ENCODE measurements at places on chromosomes 2 and 18. TPM values are rescaled to one million over a fixed set of nuclear protein-coding genes. Genes with fewer than 3 reads are reported as not detected.

DNA sequence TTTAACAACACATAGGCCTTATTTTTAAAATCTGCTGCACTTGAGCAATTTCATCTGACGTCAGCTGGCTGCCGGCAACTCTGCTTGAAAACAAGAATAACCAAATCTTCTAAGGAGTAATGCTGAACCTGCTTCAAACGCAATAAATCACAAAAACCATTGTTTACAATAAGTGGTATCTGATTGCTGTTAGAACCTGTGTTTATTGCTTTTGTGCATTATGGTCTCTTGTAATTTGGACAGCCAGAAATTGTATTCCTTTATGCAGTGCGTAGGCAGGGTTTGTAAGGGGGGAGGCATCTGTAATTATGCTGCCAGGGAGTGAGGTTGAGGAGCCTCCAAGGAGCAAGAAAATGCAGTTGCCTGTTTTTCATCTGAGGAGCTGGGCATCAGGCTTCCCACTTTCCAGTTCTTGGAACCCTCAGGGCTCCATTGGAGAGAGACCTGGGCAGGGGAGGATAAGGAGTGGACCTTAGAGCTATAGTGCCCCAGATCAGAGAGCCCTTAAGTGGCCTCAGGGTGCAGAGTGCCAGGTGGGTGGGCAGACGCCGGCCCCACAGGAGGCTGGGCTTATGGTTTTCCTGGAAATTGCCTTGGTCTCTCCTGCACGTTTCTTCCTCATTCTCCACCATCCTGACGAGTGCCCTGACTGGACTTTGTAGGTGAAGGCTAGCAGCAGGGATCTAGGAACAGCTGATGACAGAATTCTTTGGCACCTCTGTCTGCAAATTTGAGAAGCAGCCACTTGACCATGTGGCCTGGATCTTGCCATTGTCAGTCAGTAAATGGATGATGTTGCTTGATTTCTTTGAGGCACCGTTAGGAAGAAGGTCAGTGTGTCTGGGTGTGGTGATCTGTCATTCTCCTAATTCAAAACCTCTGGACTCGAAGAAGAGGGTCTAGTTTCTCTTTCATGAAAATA, 129.2 kb downstream of the KLHL29 start:
- no peak for DNase-seq

GRCh38 chr2:225614915-225615314, 215.4 kb downstream of the NYAP2 start:
- no peak for DNase-seq

- no peak for DNase-seq
Measured at GRCh38 chr2:191412353-191412752, 167.1 kb downstream of the MYO1B start.

DNA sequence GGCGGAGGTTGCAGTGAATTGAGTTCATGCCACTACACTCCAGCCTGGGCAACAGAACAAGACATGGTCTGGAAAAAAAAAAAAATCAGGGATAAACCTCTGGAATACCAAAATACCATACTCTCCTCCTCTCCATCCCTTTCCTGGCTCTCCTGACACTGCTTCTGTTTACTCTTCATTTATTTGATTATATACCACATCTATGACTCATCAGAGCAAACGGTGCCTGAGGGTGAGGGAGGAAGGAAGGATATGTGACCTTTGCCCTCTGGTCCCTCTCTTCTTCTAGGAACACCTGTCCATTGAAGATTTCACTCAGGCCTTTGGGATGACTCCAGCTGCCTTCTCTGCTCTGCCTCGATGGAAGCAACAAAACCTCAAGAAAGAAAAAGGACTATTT, 30.0 kb downstream of the VIL1 start:
- no peak for DNase-seq

GRCh38 chr18:2692508-2692907, 37.0 kb downstream of the SMCHD1 start:
- DNase-seq, result no peak

HSPE1 gene
- 86.5 TPM for total RNA-seq

ATP5F1A gene
- total RNA-seq, result 393 TPM

LIMS2 gene
- total RNA-seq, result 97.3 TPM
